Keratinocyte (primary cell): ENCODE measurements at places on chromosomes 6 and 20.
A peak's percentile ranks its signal among the peaks of the same experiment; 100 is the strongest.

DNA sequence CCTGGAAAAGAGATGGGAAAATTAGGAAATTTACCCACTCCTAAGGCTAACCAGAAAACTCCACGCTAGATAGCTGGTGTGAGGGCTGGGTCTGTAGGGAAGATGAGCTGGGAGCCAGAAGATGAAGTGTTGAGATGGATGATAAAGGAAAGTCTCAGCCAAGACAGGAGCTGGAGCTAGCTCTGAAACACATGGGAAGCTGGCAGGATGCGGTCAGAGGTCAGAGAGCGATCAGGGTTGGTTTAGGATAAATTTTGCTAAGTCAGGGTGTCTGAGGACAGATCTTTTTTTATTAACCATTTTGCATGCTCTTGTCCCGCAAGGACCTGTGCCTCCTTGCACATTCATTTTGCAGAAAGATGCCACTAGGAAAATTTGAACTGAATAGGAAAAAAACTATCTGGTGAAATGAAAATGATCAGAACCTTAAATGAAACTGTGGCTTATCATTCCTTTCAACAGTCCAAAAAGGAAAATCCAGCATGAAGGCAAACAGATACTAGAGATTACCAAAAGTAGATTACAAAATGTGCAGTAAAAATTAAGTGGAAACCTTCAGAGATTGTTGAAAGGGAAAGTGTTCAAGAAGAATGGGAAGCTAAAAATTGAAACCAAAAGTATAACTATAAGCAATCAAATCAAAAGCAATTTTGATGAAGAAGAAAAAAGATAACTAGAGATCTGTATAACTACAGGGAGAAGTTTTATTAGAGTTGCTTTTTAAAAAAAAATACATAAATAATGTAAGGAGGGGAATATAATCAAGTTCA is 10.7 kb upstream of the EDN1 start:
- DNase-seq = no peak

- DNase-seq = no peak
Measured at GRCh38 chr6:40042232-40042631, 108.0 kb upstream of the MOCS1 start.

GRCh38 chr6:69820438-69820837 is 23.6 kb upstream of the LMBRD1 start:
- no peak for DNase-seq

DNA sequence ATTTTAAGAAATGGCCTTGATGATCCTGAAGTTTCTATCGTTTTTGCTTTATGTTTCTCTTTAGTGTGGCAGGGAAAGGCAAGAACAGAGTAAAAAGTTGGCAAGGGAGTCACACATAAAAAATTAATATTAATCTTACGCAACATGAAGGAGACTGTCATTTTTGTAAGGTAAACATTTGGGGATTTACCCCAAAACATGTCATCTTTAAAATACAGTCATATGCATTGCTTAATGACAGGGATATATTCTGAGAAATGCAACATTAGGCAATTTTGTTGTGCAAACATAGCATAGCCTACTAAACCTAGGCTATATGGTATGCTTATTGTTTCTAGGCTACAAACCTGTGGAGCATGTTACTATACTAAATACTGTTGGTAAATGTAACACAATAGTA is 5.4 kb downstream of the RBL1 start:
- DNase-seq = no peak

DNA sequence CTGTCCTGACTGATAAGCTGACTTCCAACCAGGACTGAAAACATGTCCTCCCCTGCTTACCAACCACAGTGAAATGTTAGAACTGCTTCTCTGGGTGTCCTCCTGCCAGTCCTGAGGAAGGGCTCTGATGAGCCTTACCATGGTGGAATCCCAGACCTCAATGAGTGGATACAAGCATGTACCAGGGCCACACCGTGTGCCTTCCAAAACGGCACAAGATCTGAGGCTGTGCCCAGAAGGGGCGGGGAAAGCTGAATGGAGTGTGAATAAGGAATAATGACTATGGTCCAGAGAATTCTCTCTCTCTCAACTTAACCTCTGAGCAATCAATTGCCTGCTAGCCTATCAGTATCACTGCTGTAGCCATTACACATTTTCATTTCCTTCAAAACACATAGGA is 51.7 kb downstream of the PDE10A start:
- no peak for DNase-seq

GRCh38 chr6:161436106-161436876 is 162.4 kb upstream of the AGPAT4 start:
- DNase-seq = no peak

- no peak for DNase-seq
Measured at GRCh38 chr20:51959066-51959542, 156.8 kb upstream of the SALL4 start.

- no peak for DNase-seq
Measured at GRCh38 chr6:53723331-53723730, 57.8 kb upstream of the KLHL31 start.

DNA sequence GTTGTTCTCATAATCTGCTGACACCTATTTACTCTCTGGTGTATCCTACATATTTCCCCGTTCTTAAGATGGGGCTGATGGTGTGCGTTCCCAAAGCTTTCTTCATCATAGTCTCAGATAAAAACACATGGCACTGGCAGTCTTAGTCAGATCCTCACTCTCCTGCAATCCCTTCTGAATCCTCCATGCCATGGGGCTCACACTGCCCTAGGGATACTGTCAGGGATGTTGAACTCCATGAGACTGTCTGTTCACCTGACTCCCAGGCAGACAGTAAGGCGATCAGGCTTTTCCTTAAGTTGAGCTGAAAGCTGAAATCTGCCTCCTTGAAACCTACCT is 76.0 kb downstream of the SLX4IP start:
- DNase-seq = no peak

DNA sequence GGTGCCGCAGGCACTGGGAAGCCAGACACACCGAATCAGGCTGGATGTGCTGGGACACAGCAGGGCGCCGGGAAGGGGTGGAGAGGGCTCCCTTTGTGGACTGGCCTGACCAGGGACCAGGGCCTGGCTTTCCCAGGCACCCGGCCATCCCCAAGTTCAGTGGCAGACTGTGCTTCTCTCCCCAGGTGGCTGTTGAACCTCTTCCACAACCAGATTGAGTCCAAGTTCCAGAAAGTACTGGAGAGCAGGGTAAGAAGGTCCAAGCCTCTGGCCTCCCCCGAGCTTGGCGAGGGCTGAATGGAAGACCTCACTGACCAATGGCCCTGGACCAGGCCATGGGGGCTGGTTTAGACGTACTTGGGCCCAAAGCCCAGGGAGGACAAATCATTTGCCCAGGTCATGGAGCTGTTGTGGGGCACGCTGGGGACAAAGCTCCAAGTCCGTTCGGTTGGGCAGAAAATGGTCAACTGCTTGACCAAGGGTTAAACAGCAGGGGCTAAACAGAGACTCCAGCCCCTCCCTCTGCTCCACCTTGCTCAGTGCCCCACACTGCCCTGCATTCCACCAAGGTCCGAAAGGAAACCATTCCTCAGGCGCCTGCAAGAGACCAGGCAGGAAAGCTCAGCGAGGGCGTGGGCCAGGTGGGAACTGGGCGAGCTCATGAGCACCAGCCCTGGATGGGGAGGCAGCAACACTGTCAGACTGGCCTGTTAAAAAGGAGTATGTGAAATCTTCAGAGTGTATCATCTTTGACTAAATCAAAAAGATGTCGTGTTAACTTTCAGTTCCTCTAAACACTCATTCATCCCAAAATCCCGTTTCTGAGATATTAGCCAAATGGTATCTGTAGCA is 9.1 kb downstream of the LBP start:
- no peak for DNase-seq

GRCh38 chr6:69061066-69061465 is 426.0 kb downstream of the ADGRB3 start:
- DNase-seq = no peak

DNA sequence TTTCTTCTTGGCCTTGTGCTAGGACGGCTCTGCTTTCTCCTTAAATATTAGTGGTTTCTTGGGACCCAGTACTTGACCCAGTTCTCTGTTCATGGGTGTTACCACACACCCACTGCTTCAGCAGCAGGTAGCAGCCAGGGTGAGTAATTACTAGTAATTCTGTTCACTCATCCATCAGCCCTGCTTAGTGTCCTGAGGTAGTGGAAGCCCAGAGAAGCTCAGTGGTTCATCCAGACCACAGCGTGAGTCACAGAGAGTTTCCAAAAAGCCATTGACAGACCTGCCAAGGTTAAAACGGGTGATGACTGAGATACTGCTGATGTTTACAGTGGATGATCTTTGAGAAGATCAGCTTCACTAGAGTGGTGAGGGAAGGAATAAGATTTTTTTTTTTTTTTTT is 51.7 kb upstream of the HINT3 start:
- DNase-seq = peak; percentile 77

DNA sequence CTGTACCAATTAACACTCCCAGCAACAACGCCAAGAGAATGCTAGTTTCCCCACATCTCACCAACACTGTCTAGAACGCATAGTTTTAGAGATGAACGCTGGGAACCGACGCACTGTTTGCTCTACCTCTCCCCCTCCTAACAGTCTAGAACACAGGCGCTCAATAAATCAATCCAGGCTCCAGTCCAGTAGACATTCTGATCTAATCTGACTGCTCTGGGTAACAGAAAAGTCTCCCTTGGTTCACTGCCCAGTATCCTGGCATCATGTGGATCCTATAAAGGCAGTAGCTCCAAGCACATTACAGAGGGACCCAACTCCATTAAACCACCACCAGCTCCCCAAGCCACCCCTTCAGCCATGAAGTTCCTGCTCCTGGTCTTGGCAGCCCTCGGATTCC is at the start of gene DEFB132:
TSS of gene DEFB132 (plus strand) at position 306 of the 400 bp plus-strand sequence. CDS start at position 361, 55 bp downstream.
- DNase-seq = no peak

DNA sequence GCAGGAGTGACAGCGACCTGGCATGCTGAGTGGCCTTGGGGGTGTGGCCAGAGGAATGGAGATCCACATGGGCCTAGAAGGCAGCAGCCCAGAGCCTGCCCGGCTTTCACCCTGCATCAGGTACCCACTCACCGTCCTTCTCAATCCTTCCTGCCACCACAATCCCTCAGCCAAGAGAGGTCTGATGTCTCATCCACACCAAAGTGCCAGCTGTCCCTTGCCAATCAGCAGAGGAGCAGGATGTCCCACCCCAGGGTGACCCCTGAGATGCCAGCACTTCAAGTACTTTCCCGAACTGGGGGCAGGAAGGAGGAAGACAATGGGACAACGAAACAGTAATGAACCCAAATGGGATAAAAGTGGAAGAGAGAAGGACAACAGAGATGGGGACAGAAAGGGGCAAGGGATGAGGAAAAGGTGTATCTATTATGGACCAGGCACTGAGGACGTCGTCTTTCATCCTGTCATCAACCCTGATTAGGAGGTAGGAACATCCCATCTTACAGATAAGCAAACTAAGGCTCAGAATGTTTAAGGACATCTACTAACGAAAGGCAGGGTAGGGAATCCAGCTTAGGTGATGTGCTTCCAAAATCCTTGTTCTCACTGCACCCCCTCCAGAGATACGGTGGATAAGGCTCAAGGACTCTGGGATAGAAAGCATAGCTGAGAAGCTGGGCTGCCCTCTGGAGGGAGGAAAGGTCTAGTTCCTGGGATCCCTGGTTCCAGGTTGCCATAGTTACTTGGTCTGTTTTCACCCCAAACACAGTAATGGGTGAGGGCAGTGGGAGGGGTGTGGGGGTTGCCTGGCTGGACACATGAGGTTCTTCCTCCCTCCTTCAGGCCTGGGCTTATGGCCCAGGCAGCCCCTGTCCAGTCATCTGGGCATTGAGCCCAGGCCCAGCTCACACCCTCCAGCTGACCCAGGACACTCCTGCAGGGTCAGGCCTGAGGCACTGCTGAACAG is 4.5 kb upstream of the TNXB start:
- DNase-seq = no peak

- no peak for DNase-seq
Measured at GRCh38 chr6:130282234-130282995, 59.7 kb upstream of the SAMD3 start.

- no peak for DNase-seq
Measured at GRCh38 chr6:24322924-24323323, 34.9 kb downstream of the DCDC2 start.

GRCh38 chr6:7649037-7649810 is 59.2 kb downstream of the SNRNP48 start:
- DNase-seq = no peak

GRCh38 chr6:112881027-112881426 is 533.9 kb downstream of the RFPL4B start:
- no peak for DNase-seq

DNA sequence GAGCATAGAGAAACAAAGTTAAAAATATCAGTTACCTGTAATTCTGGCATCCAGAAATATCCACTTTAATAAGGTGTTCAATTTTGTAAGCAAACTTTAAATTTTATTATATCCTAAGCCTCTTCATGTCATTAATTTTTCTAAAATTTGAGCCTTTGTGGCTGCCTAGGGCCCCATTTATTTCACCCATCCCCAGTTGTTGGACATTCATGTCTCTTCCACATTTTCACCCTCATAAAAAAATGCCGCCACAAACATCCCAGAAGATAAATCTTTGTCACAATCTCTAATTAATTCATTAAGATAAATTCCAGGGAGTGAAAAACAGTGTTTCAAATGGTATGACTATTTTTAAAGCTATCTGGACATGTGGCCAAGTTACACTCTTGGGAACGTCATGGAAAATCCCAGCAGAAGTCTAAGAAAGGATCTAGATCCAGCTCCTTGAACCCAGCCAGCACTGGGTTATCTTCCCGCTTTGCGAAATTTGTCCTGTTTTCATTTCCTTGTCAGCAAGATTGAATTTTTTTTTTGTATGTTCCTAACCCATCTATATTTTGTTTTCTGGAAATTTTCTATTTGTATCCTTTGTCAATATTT is 97.2 kb downstream of the TMEM242 start:
- DNase-seq = no peak

GRCh38 chr6:125078602-125079321 is 74.8 kb upstream of the TPD52L1 start:
- no peak for DNase-seq

DNA sequence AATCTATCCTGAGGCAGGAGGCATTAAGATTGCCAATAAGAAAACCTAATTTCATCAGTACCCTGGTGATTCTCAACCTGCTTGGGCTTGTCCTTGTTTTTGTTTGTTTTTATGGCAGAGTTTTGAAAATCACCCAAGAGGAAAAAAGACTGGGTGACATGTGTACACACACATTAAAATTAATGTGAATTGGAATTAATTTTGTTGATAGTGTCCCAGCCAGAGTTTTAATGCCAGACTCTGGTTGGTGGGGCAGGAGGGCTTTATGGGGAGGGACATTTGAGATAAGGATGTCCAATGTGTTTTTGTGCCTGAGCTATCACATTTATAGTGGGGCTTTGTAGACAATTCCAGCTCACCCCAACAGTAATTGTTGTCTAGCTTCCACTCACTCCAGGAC is 184.6 kb downstream of the ID4 start:
- no peak for DNase-seq

DNA sequence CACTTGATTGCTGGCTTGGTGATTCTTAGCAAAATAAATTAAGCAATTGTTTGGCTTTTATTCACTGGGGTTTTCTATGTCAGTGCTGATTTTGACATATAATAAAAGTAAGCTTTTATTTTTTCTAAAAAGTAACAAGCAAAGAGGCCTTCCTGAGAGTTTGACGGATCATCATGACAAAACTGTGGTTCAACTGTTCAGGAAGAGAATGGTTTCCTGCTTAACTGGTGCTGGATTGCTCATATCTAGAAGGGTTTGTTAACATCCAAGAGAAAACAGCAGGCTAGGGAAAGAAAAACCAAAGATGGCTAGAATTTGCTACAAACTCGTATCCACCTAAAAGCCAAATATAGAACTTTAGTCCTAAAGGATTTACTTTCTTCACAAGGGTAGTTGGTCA is 21.2 kb downstream of the SERPINB1 start:
- DNase-seq = no peak
